Mammary microvascular endothelial cell (primary cell): ENCODE measurements at places on chromosomes 13 and 19. TPM values are rescaled to one million over a fixed set of nuclear protein-coding genes. Genes with fewer than 3 reads are reported as not detected.

Gene RGCC
- total RNA-seq: 217 and 221 TPM in 2 replicates

Gene VSTM2B
- not detected in 2 replicates for total RNA-seq

Gene REXO1
- total RNA-seq: 12.6 and 14.9 TPM in 2 replicates

Gene CFD
- 0.40 and 1.4 TPM in 2 replicates for total RNA-seq

Gene TMIGD2
- not detected in 2 replicates for total RNA-seq

Gene MCEMP1
- total RNA-seq: not detected in 2 replicates

Gene PPP1R13L
- 20.8 and 24.6 TPM in 2 replicates for total RNA-seq

Gene NKPD1
- total RNA-seq: 0.05 TPM in 1 of 2 replicates, not detected in the other

Gene SOX1
- total RNA-seq: not detected in 2 replicates

Gene C19orf33
- 65.5 and 83.0 TPM in 2 replicates for total RNA-seq

Gene FCAR
- not detected in 2 replicates for total RNA-seq

Gene CYP4F11
- total RNA-seq: not detected in 2 replicates

Gene DENND1C
- not detected in 2 replicates for total RNA-seq

Gene KLK15
- total RNA-seq: not detected in 2 replicates

Gene HNRNPL
- 212 and 264 TPM in 2 replicates for total RNA-seq

Gene BRCA2
- total RNA-seq: 9.3 and 16.9 TPM in 2 replicates

Gene COL5A3
- total RNA-seq: 0.05 and 0.20 TPM in 2 replicates

Gene DNMT1
- 127 and 139 TPM in 2 replicates for total RNA-seq

Gene POLR1G
- total RNA-seq: 22.1 and 25.8 TPM in 2 replicates

Gene PPFIA3
- 3.4 and 3.9 TPM in 2 replicates for total RNA-seq

Gene ZNF850
- 3.0 and 3.9 TPM in 2 replicates for total RNA-seq

Gene MYBPC2
- total RNA-seq: not detected in 2 replicates

Gene CAPN12
- total RNA-seq: not detected in 2 replicates

Gene SPACA4
- not detected in 2 replicates for total RNA-seq

Gene GARIN5A
- total RNA-seq: not detected in 2 replicates

Gene DCLK1
- total RNA-seq: 20.2 and 20.4 TPM in 2 replicates

Gene IGFLR1
- total RNA-seq: 14.1 and 16.2 TPM in 2 replicates

Gene ARL11
- 0.27 and 0.89 TPM in 2 replicates for total RNA-seq

Gene PTGER1
- total RNA-seq: 0.53 and 3.4 TPM in 2 replicates

Gene CEACAM1
- 13.3 and 15.4 TPM in 2 replicates for total RNA-seq

Gene CEACAM3
- not detected in 2 replicates for total RNA-seq

Gene MUC16
- total RNA-seq: not detected in 2 replicates

Gene ZNF492
- 0.49 and 0.80 TPM in 2 replicates for total RNA-seq

Gene MARK4
- total RNA-seq: 10.0 and 18.8 TPM in 2 replicates

Gene FCER2
- total RNA-seq: not detected in 2 replicates

Gene CCDC8
- 0.60 and 0.69 TPM in 2 replicates for total RNA-seq

Gene SULT2A1
- total RNA-seq: not detected in 2 replicates

Gene ENOX1
- not detected in 2 replicates for total RNA-seq

Gene TMEM255B
- 22.0 and 31.4 TPM in 2 replicates for total RNA-seq

Gene FGF14
- under 0.01 and 0.13 TPM in 2 replicates for total RNA-seq

Gene C1QTNF9B
- total RNA-seq: not detected in 2 replicates

Gene C3
- total RNA-seq: 1.1 and 2.3 TPM in 2 replicates

Gene LAIR1
- not detected in 2 replicates for total RNA-seq
